Muscle of leg (tissue), 16 donors: ENCODE measurements at places on chromosomes 12 and 14.

DNA sequence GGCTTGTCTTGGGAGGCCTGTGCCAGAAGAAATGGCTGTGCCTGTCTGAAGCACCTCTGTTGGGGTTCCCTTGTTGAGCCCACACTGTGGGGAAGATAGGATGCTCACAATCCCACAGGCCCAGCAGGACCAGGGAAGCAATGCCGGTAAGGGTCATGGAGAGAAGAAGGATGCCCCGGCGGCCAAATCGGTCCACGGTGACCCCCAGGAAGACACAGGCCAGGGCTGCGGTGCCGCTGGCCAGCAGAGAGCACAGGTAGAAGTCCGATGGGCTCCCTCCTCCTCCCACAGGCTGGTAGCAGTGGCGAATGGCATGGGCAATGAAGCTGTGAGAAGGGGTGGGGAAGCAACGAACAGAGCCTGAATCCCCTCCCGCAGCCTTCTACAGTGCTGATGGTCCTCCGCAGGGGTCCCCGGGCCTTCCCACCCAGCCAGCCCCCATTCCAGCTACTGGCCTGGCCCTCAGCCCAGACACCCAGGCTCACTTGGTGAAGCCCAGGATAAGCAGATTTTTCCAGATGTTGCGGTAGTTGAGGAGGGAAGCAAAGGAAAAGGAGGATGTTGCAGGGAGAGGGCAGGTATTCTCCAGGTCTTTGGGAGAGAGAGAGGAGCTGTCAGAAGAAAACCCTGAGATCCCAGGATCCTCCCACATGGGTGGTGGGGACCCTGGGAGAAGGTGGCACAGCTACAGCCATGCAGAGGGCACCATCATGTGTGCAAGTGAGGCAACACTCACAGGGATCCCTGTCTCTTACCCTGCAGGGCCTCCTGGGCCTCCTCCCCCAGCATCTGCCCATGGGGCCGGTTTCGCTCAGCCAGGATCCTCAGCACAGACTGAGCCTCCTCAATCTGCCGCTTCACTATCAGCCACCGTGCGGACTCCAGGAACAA, 5.0 kb downstream of the SLC22A17 start:
- no peak for DNase-seq

DNA sequence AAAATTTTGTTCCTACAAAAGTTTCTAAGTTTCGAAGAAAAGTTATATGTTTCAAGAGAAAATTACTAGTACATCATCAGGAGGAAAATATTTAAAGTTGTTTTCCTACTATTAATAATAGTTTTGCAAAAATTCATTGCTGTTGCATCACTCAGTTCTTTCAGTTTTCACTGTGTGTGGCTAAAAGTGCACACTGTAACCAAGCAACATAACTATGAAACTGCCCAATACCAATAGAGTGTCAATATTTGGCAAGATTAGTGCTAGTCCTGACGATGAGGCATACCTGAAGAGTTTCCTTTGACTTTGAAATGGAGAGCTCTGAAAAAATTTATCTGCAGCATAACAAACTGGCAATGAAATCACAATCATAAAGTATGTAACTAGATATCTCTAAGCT, 194.3 kb downstream of the CPNE8 start:
- DNase-seq = peak; percentile 5

DNA sequence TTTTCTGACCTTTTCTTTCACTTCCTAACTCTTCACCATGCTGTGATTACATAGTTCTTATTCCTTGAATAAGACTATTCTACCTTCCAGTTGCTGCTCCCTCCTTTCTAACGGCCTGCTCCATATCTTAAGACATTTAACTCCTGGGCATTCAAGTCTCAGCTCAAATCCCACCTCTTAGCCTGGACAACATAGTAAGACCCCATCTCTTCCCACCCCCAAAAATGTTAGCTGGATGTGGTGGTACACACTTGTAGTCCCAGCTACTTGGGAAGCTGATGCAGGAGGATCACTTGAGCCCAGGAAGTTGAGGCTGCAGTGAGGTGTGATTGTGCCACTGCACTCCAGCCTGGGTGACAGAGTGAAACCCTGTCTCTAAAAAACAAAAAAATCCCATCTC, 10.9 kb downstream of the ERG28 start:
- DNase-seq = no peak

DNA sequence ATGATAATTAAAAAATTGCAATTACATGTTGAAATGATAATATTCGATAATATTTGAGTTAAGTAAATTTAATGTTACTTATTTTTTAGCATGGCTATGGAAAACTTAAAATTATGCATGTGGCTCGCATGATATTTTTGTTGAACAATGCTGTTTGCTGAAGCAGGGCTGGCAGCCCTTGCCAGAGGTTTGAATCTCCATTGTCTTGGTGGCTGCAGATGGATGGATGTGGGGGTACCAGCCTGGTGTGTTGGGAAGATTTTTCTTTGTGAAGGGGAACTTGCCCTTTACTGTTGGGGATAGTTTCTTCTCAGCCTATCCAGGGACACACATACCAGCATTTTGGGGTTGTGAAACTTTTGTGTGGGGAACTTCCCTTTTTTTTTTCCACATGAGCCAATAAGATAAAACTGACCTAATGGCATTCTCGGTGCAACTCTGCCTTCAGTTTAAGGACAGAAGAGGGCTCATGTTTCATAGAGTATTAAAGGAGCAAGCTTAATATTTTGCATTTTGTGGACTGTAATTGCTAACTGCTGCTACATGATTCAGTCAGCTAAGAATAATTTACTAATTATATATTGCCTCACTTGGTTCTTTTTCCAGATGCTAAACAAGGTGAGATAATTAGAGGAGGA, 8.8 kb downstream of the RASSF3 start:
- peak; percentile 74 for DNase-seq

DNA sequence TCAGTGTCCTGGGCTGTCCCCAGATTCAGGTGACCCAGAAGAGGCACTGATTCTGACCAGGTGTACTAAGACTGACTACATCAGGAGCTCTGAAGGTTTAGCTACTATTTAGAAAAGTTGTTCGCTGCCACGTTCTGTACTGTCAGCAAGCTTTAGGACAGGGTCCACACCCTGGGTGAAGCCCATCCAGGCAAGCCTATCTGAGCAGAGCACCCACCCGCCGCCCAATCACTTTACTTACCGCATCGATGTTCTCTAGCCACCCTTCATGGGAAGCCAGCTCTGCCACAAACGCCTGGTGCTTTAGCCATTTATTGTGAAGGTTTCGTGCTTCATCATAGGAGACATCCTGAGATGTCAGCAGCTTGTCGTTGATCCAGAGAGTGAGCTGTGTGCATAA, 79.8 kb downstream of the PLEKHG3 start:
- DNase-seq = no peak

- no peak for DNase-seq
Observed at GRCh38 chr14:88044444-88044758, 39.5 kb downstream of the GPR65 start.

GRCh38 chr14:80577599-80577998, 363.9 kb downstream of the CEP128 start:
- DNase-seq = no peak

DNA sequence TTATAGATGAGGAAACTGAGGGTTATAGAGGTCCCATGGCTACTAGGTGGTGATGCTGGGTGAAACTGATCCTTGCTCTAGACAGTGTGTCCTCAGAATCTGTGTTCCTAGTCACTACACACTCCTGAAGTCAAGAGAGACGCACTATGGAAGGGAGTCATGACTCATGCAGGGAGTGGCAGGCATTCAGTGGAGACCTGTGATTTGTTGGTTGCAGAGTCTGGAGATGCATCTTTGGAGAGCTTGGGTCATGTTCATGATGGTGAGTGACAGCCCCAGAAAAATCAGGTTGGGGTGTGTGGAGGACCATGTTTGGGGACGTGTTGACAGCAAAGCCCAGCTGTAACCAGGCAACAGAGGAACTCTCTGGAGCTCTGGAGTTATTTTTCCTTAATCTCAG, 38.0 kb upstream of the FBXO21 start:
- DNase-seq = no peak

- DNase-seq = peak; percentile 91
Observed at GRCh38 chr14:99415496-99416281, 65.0 kb downstream of the SETD3 start.

- no peak for DNase-seq
Observed at GRCh38 chr12:54555670-54556257, 6.4 kb downstream of the PDE1B start.

GRCh38 chr14:52547526-52547925, 4.8 kb downstream of the TXNDC16 start:
- no peak for DNase-seq

DNA sequence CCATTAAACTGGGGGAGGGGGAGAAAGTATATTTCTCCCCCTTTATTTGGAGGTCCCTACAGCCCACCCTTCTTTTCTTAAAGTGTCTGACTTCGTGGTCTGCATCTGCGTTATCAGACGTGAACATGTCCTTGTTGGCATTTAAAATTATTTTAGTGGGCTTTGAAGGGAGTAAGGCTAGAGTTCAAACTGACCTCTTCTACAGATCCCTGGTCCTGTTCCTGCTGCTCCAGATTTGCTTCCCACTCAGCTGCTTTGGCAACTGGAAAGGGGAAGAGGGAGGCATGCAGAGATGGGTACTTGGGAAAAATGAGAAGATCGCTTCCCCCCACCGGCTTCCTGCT, 611 bp upstream of the SIX6 start:
- no peak for DNase-seq

- no peak for DNase-seq
Observed at GRCh38 chr12:130574402-130574801, 141.7 kb downstream of the RIMBP2 start.

DNA sequence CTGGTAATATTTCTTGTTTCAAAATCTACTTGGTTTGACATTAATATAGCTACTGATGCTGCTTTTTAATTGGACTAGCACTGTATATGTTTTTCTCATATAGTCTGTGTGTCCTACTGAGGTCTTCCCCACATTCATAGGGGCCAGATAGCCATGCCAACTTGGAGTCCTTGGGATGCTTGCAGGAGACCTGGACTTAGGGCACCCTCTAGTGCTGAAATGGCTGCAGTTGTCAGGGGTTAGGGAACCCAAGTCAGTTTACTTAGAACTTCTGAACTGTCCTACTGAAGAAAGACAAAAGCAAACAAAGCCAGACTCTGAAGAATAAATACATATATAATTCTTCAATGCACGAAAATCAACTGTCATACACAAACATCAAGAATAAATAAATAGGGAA, 279.9 kb upstream of the SYT1 start:
- DNase-seq = no peak

DNA sequence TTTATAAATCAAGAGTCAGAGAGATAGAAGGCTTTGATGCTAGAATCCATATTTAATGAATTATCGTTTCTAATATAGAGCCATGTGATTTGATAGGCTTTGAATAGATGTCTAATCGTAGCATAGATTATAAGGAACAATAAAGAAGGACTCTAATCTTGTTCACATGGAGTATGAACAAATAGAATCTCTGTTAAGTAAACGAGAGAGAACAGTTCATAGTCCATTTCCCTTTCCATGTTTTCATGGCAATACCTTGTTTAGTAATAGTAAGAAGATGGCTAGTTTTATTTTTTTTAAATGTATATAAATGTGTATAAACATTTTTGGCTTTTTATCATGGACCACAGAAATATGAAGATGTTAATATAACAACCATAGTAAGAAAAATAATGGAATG, 32.3 kb upstream of the RAD51AP1 start:
- no peak for DNase-seq

GRCh38 chr12:91109148-91109564, 2.1 kb downstream of the LUM start:
- peak; percentile 92 for DNase-seq

DNA sequence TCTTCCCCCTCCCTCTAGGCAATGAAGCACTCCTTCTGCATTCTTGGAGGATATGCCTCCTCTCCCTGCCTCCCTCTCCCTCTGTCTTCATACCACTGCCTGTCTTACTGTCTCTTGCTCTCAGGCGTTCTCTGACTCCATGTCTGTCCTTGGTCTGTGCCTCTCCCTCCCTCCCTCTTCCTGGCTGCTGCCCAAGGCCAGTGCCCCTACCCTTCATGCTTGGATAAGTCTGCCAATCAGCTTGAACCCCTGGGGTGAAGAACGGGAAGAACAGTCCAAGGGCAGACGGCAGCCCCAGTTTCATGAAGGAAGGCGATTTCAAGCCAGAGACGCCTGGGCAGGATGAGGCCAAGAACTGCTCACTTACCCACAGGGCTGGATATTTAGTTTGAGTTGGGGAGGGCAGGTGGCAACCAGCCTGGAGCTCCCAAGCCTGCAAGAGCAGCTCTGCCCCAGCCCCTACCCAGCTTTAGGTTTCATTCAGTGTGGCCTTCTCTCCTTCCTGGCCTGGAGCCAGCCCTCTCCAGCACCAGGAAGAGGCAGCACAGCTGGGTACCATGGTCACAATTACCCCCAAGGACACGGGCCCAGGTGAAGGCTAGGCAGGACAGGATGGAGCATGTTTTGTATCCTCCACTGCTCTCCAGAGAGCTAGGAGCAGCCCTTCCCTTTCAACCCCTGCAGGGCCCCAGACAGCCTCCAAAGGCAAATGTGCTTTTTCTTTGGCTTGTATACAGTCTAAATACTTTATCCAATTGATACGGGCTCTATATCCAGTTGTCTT, 35.8 kb upstream of the LTBP2 start:
- DNase-seq = no peak

DNA sequence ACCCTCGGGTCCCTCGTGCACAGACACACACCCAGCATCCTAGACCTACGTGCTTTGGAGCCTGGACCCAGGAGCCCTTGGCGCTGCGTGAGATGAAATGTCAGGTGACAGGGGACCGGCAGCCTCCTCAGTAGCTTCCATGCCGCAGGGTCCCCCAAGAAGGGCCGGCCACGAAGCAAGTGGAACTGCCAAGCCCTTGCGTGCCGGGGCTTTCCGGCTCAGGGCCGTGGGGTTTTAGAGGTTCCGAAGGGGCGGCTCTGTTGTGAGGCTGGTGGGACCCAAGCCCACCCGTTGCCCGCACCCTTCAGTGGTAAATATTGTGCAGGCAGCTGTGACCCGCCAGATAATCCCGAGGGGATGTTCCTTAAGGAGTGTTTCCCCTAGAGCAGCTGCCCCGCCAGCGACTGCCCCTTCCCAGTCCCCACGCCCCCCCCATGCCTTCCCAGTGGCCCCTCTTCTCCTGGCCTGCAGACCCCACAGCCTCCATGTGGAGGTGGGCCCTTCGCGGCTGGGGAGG, 133.7 kb downstream of the ADGRD1 start:
- DNase-seq = no peak

DNA sequence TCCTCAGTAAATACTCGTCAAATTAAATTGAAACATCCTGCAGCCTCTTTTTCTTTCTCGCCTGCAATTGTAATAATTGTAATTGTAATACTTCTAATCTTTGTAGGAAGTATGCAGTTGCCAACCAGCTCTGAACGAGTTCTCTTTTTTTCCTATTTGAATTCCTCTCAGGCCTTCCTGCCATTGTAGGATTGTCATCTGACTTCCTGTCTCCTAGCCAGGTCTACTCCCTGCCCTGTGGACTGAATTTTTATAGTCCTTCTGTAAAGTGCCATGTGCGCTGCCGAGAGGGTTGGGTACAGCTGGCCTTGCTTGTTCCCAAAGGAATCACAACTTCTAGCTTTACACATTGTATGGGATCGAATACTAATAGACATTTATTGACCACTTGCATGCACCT, 183.3 kb downstream of the SSPN start:
- DNase-seq = peak; percentile 57

GRCh38 chr12:15796493-15797141, 7.4 kb upstream of the EPS8 start:
- no peak for DNase-seq
